ENCODE measurements at places on chromosomes 7 and 10.

- DNase-seq: peak; percentile 63
Observed at GRCh38 chr10:43229208-43230061, 37.4 kb downstream of the RASGEF1A start.

GRCh38 chr7:32092346-32092745 lies 22.1 kb upstream of the PDE1C start:
- no peak for DNase-seq

DNA sequence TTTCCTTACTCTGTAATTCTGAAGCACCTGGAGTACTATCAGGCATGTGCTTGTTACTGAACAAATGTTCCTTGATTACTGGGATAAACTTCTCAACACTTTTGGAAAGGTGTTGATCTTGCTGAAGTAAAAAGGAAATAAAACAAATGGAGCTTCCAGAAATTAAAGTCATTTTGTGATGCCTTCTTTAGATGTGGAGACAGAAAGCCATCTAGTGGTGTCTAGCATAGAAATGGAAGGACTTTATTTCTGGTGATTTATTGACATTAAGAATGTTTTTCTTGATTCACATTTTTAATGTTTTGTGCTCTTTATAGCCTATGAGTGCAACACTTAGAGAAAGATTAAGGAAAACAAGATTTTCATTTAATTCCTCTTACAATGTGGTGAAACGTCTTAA lies 1.4 kb downstream of the SFR1 start:
- no peak for DNase-seq

- DNase-seq: no peak
Observed at GRCh38 chr7:70772891-70773290, 359.1 kb upstream of the GALNT17 start.
